BJ (cell line): ENCODE measurements at places on chromosomes 7 and 10.

GRCh38 chr10:121076776-121077715, 225.9 kb downstream of the WDR11 start:
- no peak for DNase-seq

DNA sequence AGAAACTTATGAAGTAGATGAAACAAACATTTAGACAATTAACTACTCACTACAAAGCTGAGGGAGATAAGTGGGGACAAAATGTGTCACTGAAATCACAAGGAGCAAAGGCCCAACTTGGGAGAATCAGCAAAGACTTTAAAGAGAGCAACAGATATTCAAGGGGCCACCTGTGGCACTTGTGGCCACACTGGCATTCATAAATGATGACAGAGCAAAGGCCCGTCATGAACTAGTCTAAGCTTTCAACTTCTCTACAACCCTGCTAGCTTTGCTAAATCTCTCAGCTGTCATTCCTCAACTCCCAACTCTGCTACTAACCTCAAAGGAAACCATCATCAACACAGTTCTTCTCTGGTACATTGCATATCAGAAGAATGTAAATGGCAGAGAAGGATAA, 178.4 kb downstream of the CPEB3 start:
- DNase-seq, result no peak

- no peak for DNase-seq
These were observed 83.5 kb downstream of the GNAT3 start for GRCh38 chr7:80428161-80429054.

DNA sequence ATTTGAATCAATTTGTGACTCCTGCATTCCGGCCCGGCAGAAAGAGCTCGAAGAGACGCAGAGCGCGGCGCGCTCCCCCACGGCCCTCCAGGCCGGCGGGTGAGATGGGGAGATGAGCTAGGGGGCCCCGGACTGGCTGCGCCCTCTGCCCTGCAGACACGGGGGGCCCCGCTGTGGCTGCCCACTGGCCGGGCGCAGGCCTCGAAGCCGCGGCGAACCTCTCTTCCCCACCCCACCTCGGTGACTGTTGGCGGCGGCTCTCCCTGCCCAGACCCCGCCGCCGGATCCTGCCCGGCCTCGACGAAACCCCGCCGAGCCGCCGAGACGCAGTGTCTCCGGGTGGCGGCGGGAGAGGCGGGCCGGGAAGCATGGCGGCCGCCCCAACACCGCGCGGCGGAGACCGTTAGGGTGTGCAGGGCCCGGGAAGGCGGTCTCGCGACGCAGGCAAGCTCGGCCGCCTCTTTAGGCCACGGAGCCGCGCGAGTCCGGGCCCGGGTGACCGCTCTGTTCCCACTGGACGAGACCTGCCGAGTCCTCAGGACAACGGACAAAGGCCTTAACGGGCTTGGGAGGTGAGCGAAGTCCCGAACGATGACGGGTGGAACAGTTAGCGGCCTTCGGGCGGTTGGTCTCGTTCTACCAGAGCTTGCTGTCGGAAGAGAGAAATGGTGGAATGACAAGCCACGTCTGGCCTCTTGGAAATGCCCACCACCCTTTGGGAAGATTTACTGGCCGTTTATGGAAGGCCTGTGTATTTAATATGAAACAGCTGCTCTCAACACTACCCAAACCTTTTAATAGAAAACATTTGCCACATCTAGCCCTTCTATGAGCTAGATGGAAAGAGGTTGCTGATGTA, 24.3 kb downstream of the NUP42 start:
- DNase-seq, result no peak

DNA sequence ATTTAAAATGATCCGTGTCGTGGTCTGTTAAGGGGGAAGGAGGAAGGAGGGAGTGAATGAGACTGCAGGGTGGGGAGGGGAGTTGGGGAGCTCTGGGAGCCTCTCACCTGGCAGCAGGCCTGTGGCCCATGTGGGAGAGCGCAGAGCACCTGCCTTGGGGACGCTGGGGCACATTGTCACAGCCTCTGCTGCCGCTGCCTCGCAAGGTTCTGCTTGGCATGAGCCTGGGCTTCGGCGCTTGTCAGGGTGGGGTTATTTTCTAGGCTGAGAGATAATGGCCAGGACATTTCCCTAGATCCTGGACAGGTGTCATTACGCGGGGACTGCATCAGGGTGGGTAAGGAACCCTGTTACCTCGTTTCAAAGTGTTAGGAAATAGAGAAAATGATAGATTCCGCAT, 2.2 kb upstream of the SUN1 start:
- DNase-seq, result no peak

GRCh38 chr10:122649903-122650302, 49.7 kb downstream of the C10orf120 start:
- DNase-seq, result no peak

- DNase-seq, result no peak
These were observed 1.3 kb downstream of the SP8 start for GRCh38 chr7:20785157-20786048.

- DNase-seq, result no peak
These were observed 29.2 kb upstream of the RTKN2 start for GRCh38 chr10:62297857-62298256.

GRCh38 chr7:77710067-77710466, 13.8 kb downstream of the RSBN1L start:
- no peak for DNase-seq

DNA sequence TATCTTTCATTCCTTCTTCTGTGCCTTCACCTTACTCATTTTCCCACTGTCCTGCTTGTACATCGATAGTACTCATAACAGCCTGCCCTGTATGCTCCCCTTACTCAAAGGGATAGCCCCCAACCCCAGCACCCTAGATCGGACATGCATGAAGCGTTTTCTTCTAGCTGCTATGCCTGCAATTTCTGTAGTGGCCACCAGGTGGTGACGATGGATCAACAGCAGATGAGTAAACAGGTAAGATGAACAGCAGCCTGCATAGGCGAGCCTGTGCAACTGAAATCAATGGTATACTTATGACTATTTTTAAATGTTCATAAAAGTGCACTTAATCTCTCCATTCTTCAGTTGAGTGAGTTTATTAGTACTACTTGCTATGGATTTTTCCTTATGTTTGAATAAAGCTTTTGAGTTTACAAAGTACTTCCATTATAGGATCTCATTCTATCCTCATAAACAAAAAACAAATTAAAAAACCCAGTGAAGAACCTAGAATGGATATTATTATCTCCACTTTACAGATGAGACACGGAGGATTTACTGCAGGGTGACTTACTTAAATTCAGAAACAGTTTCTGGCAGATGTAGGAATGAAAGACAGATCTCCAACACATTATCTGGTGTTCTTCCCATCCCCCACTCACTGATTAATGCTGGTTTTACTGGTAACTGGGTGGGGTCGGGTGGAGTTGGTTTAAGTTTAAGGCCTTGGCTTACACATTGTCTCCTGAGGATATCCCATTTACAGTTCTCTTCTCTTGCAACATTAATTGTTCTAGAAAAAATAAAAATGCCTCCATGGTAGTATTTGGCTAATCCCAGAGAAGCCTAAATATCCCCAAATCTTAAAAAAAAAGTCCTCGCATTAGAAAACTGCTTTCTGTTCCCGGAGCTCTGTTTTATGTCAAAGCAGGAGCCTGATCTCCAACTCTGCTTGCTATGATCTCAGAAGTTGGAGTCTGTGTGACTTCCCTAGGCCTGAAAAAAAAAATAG, 222.1 kb downstream of the GLI3 start:
- no peak for DNase-seq

- no peak for DNase-seq
These were observed 7.3 kb upstream of the KLHDC10 start for GRCh38 chr7:130063036-130063435.

- DNase-seq, result no peak
These were observed 75.6 kb upstream of the DDC start for GRCh38 chr7:50640779-50641178.

- no peak for DNase-seq
These were observed 210.5 kb downstream of the ARHGAP21 start for GRCh38 chr10:24513155-24513554.

DNA sequence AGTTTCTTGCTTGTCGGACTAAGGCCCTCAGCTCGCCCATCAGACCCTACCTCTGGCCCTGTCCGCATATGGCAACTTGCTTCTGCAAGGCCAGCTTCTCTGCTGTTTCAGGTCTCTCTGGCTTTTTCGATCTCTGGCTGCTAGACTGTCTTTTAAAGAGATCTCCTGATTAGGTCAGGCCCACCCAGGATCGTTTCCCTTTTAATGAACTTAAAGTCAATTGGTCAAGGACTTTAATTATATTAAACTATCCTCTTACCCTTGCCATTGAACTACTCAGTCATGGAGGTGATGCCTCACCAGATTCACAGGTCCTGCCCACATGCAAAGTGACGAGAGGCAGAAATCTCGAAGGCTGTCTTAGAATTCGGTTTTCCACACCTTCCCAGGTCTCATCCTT, 670.9 kb downstream of the GATA3 start:
- DNase-seq, result no peak
